ENCODE measurements at places on chromosomes 3 and 15. TPM values are rescaled to one million over a fixed set of nuclear protein-coding genes. Genes with fewer than 3 reads are reported as not detected.

- no peak overlapping the region for H3K27ac ChIP-seq
- no peaks in the 10 kb centered on the region for H3K4me1 ChIP-seq
- no peaks in the 10 kb centered on the region for H3K27me3 ChIP-seq
- H3K4me3 ChIP-seq = no peak overlapping the region
- no peak for ATAC-seq
Measured at GRCh38 chr3:73602170-73602569, 22.6 kb downstream of the PDZRN3 start.

GRCh38 chr15:60635507-60636352, 156.8 kb upstream of the ICE2 start:
- peak; percentile 32 for ATAC-seq
- no peaks in the 10 kb centered on the region for H3K36me3 ChIP-seq
- no peaks in the 10 kb centered on the region for H3K27me3 ChIP-seq
- peaks cover 17% of the 10 kb centered on the region for H3K4me1 ChIP-seq
- H3K4me3 ChIP-seq = peak overlapping the region; percentile 27

DNA sequence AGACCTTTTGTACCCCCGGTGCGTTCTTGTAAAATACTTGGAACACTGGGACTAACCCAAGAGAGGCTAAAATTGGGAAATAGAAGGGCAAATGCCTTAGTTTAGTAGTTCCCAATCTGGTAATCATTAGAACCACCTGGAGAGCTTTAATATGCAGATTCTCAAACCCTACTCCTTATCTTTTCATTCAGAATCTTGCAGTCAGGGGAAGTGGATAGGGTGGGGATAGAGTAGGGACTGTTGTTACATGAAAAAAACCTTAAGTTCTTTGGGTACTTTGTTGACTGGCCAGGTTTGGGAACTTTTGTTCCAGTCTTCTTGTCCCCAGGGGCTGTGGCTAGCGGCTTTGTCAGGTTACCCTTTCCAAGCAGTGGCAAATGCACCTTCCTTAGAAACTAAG, 15.9 kb downstream of the MAPKBP1 start:
- no peak for ATAC-seq

DNA sequence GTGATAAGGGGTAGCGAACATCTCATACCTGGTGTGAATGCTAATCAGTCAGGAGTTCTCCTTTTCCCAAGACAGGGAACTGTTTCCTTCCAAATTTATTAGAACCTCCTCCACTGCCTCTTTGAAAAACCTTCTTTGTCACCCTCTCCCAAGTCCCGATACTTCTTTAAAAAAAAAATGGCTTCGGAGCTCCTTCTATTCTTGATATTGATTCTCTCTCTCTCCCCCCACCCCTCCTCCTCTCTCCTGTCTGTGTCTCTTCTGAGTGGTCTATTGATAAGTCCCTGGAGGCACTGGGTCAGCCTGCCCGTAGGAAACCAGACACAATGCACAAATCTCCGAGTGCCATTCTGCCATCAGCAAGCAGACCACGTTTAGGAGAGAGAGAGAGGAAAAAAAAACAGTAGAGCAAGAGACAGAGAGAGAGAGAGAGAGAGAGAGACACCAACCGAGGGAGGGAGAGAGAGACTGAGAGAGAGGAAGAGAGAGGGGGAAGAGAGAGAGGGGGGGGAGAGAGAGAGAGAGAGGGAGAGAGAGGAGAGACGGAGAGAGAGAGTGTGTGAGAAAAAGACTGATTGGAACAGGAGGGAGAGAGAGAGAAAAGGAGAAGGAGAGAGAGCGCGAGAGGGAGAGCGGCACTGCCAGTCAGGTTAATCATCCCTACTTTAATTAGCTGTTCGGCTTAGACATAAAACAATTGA, 160.9 kb downstream of the TIGIT start:
- ATAC-seq = peak; percentile 21
- H3K27ac ChIP-seq = no peak overlapping the region
- H3K27me3 ChIP-seq = no peaks in the 10 kb centered on the region
- no peak overlapping the region for H3K4me3 ChIP-seq

- H3K27me3 ChIP-seq = no peaks in the 10 kb centered on the region
- H3K4me3 ChIP-seq = peak overlapping the region; percentile 100
- H3K4me1 ChIP-seq = peaks cover 33% of the 10 kb centered on the region
- H3K27ac ChIP-seq = peak overlapping the region; percentile 98
Measured at GRCh38 chr3:150544726-150545125, 1.6 kb downstream of the SERP1 start.

- H3K36me3 ChIP-seq = no peaks in the 10 kb centered on the region
- no peak for ATAC-seq
- no peaks in the 10 kb centered on the region for H3K27me3 ChIP-seq
- H3K4me1 ChIP-seq = no peaks in the 10 kb centered on the region
- H3K4me3 ChIP-seq = no peak overlapping the region
- no peak overlapping the region for H3K27ac ChIP-seq
Measured at GRCh38 chr3:65371053-65371452, 667.7 kb downstream of the MAGI1 start.

DNA sequence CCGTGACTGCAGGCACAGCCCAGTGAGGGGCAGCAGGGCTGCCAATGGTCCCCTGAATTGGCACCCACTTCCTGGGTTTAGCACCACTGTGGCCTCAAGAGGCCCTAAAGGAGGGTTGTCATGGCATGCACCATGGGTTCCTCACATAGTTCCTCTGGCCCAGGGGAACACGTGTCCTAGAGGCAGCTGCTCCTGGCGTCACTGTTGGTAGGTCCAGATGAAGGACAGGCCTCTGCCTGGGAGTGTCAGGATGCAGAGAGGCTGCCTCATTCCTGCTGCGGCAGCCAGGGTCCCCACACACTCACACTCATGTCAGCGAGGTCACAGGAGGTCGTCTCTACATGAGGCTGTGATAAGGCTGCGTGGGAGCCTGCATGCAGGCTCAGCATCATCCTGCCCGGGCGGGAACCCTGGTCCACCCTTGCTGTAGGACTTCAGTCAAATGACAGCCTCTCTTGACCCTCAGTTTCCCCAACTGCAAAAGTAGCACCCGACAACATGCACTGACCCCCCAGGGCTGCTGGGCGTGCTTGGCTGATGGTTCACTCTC, 26.1 kb upstream of the SFMBT1 start:
- H3K4me3 ChIP-seq = peak overlapping the region; percentile 93
- peak overlapping the region; percentile 93 for H3K27ac ChIP-seq
- no peaks in the 10 kb centered on the region for H3K27me3 ChIP-seq

- no peaks in the 10 kb centered on the region for H3K4me1 ChIP-seq
- H3K27me3 ChIP-seq = no peaks in the 10 kb centered on the region
- peaks cover 68% of the 10 kb centered on the region for H3K36me3 ChIP-seq
- no peak overlapping the region for H3K4me3 ChIP-seq
- no peak overlapping the region for H3K27ac ChIP-seq
- no peak for ATAC-seq
Measured at GRCh38 chr3:47586746-47587145, 8.1 kb upstream of the CSPG5 start.

DNA sequence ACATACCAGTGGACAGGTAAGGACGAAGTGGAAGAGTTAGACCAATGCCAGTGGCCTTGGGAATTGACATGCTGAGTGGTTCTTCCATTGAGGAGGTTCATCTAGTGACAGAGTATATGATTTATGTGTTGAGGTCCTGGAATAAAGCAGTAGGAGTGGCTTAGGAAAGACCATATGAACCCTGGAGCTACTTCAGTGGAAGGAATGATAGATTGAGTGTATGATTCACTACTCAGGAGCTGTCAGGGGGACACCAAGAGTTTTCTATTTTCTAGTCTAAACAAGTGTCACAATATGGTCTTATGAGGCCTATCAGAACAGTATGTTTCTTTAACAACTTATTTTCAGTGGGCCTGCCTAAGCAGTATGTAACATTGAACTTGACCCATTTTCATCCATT, 63.9 kb downstream of the NME9 start:
- no peaks in the 10 kb centered on the region for H3K27me3 ChIP-seq
- no peak for ATAC-seq
- H3K4me1 ChIP-seq = no peaks in the 10 kb centered on the region
- H3K27ac ChIP-seq = peak overlapping the region; percentile 4
- peaks cover 58% of the 10 kb centered on the region for H3K36me3 ChIP-seq

The ENTPD3 gene
- total RNA-seq = not detected
